ENCODE measurements at places on chromosomes 3 and 15.

- no peak for DNase-seq
Measured at GRCh38 chr3:154656486-154656885, 226.5 kb upstream of the GPR149 start.

DNA sequence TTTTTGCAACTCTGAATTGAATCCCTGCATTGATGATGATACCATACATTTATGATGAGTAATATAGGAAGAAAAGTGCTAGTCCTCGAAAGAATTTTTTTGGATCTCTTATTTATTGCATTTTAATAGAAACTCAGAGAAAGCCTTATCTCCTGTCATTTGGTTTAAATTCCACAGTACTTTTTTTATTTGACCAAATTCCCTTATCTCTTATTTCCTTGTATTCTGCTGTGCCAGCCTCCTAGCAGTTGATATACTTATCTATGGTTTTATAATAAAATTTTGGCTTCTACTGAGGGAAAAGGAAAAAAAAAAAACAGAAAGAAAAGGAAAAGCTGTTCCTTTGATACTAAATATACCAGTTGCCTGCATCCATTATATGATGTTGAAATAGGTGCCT is 535.1 kb upstream of the NR2F2 start:
- DNase-seq: no peak

DNA sequence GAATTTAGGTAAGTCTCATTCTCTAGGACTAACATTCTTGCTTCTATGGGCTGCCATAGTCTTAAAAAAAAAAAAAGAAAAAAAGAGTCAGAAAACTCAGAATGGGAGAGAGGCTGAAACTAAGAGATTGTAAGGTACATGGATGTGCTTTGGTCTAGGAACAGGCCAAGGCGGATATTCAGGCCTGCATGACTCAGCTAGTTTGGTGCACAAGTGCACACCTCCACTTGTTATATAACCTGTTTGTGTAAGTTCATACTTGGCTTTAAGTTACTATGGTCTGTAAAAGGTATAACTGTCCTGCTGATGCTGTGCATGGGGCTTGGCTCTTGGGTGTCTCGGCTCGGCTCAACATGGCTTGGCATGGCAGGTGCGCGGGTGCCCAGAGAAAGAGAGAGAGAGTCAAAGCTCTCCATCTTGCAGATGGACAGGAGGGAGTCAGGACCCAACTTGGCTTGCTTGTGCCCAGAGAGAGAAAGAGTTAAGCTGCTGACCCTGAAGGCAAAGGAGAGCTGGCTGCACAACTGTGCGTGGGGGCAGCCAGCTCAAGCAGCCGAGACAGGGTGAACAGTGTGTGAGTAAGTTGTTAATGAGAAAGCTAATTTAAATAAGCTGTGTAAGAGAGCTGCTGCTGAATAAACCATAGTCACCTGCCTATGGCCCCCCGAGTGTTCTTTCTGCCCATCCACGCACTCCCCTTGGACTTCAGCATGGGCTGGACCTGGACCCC is 31.4 kb upstream of the CHRNB4 start:
- no peak for DNase-seq

- no peak for DNase-seq
Measured at GRCh38 chr15:23797747-23798446, 110.8 kb upstream of the NDN start.

GRCh38 chr15:89803941-89804800 is 10.5 kb downstream of the ANPEP start:
- no peak for DNase-seq

- DNase-seq: no peak
Measured at GRCh38 chr15:74245342-74245931, 9.3 kb downstream of the CCDC33 start.

DNA sequence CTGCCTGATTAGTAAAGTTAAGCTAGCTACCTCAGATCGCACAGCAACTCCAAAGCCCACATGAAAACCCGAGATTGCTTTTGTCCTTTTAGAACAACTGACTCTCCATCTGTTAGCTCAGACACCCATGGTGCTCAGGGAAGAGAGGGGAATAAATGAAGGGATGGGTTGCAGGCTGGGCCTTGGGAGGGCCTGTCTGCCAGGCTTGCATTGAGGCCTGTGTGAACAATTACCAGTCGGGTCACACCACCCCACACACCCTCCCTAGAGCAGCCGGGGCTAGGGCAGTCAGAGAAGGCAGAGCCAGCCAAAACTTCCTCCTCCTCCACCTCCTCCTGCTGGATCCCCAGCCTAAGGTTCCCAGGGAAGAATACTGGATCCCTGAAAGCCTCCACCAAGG is 8.8 kb upstream of the PRKAR2A start:
- no peak for DNase-seq

- no peak for DNase-seq
Measured at GRCh38 chr15:80186066-80186465, 33.3 kb downstream of the FAH start.

DNA sequence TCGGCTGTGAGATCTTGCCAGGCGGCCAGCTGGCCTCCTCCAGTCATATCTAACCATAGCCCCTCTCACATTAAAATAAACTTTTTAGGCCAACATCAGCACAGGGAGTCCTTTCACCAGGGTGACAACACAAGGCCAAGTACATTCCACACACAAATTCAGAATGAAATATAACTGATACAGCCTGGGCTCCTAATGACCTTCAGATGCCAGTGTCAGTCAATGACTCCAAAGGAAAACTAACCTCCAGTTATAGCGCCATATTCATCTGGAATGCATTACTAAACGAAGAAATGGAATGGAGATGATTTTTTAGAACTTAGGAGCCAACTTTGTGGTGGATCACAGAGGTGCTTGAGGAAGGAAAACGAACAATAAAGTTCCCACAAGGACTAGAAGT is 205.4 kb downstream of the GREM1 start:
- DNase-seq: no peak

GRCh38 chr3:122967356-122967755 is 60.2 kb downstream of the SEMA5B start:
- no peak for DNase-seq
